PC-9 (cell line): ENCODE measurements at places on chromosomes 1 and 21.

DNA sequence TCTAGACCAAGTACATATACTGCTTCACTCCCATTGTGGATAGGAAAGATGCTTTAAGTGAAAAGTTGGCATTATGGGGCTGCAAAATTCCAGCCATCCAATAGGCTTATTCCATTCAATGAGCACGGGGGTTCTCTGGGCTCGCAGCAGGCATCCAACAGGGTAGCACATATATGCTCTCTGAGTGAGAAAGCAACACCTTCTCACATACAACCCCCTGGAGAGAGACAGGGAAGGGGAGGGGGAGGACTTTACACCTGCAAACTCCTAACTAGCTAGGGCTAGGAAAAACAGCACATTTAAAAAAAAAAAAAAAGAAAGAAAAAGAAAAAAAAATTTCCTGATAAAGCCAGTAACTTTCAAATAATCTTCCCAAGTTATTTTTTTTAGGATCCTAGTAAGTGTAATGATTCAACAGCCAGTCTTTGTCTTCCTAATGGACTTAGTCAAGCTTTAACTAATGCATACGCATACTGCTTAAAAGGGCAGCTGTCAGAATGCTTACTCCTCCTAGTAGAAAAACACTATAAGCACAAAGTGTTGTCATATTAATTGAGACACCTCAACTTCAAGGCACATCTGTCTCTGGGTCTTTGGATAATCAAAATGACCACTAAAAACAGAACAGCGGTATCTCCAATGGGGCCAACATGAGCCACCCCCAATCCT lies 18.7 kb downstream of the PSMB2 start:
- DNase-seq = no peak

DNA sequence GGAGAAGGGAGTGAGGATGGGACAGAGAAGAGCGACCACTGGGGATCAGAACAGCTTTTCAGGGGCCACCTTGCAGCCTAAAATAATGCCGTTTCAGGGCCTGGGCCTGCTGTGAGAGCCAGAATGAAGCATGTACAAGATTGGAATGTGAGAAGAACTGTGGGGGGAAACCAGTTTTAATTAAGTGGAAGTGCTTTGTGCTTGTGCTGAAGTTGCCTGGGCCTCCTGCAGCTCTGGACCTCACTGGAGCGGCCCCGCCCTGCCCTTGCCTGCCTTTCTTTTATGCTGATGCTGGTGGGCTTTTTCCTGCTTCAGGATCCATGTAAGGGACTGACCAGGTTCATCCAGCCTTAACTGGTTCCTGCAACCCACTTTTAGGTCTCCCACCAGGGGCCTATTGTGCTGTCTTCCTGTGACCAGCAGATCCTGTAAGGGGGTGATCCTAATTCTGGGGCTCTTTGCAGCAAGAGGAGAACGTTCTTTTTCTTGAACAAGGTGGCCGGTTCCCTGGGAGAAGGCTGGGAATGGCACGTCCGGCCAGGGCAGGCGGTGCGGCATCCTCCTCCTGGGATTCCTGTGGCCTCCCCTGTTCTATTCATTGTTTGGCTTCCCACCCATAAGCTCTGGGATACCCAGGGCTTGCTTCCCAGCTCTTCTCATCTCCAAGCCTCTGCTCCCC lies 3.2 kb downstream of the C1orf226 start:
- DNase-seq = no peak

DNA sequence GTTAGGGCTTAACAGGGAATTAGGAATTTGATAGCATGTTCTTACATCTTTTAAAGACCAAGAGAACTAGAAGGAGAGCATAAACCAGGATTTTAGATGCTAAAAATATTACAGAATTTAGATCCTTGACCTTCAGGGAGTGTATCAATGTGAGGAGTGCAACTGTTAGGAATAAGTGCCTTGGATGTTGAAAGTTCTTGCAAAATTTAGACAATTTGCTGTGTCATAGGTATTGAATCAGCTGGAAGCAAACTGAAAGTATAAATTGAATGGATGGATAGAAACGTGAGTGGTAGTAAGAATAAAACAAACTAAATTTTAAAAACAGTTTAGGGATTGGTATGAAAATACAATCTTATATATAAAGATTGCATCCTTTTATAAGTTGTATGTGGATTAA lies 27.7 kb downstream of the PPP1R12B start:
- no peak for DNase-seq

DNA sequence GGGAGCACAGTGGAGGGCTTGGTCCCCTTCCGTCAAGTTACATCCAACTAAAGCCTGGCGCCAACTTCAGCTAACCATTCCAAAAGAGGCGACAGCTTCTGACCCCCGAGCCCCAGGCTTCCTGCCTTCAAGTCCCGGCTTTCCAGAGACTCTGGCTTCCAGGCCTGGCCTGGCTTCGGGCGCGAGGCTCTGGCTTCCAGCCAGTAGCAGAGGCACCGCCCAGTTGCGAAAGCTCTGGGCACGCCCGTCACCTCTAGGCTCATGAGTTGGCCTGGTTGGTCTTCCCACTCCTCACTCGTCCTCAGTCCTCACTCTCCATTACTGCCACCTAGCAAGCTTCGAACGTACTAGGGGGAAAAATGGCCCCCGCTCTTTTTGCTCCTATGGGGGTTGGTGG lies 30.0 kb upstream of the C1orf185 start:
- DNase-seq = no peak
